Right lung (tissue), 10 donors: ENCODE measurements at places on chromosomes 1 and 21. TPM values are rescaled to one million over a fixed set of nuclear protein-coding genes. Genes with fewer than 3 reads are reported as not detected.

GRCh38 chr1:218946147-218946546, 227.5 kb upstream of the LYPLAL1 start:
- no peak for DNase-seq

DNA sequence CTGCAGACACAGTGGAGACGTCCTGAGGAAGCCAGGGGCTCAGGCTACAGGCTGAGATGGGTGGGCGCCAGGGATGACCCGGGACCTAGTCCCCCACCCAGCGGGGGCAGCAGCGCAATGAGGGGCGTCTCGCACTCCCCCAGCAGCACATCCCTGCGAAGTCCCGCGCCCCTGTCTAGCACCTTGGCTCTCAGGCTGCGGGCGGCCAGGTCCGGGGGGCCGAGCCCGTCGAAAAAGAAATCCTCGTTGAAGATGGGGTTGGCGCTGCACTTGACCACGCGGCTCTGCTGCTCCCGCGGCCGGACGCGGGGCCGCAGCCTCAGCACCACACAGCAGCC, 1.8 kb downstream of the C2CD4D start:
- DNase-seq = no peak

DNA sequence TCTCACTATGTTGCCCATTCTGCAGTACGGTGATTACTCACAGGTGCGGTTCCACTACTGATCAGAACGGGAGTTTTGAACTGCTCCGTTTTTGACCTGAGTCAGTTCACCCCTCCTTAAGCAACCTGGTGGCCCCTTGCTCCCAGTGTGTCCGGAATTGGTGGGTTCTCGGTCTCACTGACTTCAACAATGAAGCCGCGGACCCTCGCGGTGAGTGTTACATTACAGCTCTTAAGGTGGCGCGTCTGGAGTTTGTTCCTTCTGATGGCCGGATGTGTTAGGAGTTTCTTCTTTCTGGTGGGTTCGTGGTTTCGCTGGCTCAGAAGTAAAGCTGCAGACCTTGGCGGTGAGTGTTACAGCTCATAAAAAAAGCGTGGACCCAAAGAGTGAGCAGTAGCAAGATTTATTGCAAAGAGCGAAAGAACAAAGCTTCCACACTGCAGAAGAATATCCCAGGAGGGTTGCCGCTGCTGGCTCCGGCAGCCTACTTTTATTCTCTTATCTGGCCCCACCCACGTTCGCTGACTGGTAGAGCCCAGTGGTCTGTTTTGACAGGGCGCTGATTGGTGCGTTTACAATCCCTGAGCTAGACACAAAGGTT, 17.6 kb upstream of the PARP1 start:
- DNase-seq = no peak

DNA sequence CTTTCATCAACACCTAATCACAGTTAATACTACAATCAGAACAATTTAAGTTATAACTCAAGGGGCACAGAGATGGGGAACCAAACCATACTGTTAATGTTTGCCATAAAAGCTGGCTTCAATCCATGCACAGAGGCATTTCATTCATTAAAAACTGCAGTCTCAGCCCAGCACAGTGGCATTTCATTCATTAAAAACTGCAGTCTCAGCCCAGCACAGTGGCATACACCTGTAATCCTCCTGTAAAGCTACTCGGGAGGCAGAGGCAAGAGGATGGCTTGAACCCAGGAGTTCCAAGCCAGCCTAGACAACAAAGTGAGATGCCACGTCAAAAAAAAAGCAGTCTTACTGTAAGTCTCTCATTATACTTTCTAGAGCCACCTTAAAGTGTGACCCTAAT, 29.2 kb downstream of the ARID4B start:
- no peak for DNase-seq

Gene FCER1A
- 1.5 TPM for polyA plus RNA-seq

Gene ZNF684
- polyA plus RNA-seq = 10.2 TPM
